ENCODE measurements at places on chromosomes 6 and 20.

GRCh38 chr6:130152908-130153510 lies 69.7 kb downstream of the SAMD3 start:
- no peak for DNase-seq

GRCh38 chr20:62984666-62985443 lies 21.9 kb downstream of the BHLHE23 start:
- DNase-seq: no peak

GRCh38 chr6:26607434-26608230 lies 10.9 kb downstream of the ABT1 start:
- DNase-seq: peak; percentile 39

DNA sequence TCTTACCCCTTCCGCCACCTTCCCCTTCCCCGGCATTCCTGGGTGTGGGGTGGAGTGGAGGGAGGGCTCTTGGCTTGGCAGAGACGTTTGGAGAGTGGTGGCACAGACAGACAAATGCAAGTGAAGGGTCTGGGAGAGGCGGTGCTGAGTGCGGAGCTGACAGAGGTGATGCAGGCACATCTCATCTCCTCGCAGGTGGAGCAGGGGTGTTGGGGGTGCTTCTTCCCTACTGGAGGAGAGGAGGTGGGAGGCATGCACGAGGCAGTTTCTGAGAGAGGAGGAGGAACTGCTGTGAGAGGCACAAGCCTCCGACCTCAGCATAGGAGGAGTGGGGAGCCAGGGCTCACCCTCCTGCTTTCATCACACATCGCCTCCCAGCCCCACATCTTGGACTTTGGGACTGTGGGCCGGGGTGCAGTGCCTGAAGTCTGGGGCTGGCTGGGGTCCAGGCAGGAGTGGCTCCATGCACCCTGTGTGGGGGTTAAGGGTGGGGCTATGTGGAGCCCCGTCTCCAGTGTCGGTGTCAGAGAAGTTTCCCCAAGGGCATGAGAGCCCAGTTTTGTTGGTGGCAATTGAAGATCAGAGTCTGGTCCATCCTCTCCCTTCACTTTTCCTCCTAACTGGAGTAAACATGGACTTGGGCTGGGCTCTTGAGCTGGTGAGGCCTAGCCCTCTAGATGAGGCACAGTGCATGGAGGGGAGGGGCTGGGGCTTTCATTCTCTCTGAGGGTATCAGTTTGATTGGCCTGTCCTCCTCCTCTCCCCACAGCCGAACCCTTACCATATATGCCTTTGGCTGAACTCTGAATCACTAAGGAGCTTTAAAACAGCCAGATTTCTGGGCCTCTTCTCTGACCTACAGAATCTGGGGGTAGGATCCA lies 20.2 kb upstream of the SLC22A7 start:
- DNase-seq: no peak

DNA sequence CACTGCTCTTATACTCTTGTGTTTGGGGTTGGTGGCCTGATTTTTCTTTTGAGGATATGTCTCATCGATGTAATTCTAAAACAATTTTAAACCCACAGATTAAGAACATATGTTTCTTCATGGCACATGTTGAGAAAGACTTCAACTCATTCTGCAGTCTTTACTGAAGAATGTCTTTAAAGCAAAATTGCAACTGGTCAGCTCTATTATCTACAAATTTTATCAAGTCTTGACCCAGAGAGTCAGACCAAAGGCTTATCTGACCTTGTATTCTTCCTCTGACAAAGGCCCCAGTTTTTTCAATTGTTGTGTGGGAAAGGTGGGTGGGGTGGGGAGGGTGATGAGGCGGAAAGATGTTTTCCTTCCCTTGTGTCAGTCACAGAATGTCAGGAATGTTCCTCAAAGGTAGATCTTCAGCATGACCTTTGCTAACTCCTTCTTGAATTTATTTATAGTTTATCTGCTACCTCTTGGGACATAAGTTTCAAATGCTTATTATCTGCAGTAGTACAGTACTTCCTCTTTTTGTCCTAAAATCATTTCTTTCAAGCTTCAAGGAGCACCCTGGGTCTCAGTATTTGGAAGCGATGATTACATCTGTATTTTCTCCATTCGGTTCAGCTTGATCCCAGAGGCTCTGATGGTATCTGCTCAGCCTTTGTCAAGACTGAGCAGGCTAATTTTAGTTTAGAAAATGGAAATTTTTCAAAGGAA lies 63.2 kb upstream of the TIAM2 start:
- no peak for DNase-seq
